ENCODE measurements at places on chromosomes 1 and 21. TPM values are rescaled to one million over a fixed set of nuclear protein-coding genes. Genes with fewer than 3 reads are reported as not detected.

Gene GJA9
- not detected for total RNA-seq

Gene LRRN2
- 1.3 TPM for total RNA-seq

DNA sequence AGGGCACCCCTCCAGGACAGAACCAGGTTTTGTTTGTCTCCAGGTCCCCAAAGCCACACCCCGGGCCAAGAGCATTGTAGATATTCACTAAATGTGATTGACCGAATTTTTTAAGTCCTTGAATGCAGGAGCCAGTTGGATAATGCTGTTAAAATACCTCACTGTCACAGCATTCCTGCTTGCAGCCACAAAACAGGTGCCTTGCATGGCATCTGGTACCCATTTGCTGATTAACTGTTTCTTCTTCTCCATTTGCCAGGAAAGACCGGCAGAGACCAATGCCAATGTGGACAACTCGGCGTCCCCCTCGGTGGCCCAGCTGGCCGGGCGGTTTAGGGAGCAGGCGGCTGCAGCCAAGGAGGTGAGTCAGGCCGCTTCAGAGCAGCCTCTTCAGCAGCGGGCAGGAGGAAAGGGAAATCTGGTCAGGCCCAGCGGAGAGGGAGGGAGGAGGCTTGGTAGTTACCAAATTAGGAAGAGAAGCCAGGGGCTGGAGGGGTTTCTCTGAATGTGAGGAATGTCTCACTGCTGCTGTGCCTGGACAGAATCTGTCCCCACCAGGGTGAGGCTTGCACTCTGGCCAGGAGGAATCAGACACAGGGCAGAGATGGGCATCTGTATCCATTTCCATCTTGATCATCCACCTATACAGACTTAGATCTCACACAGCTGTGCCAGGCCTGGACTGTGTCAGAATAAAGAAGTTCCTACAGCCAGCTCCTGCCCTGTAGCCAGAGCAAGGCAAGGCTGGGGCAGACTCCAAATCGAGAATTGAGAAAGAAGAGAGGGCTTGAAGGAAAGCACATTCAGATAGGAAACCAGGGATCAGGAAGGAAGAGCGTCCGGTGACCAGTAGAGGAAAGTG, 37.9 kb upstream of the MPZL1 start:
- no peak overlapping the region for H3K4me3 ChIP-seq
- H3K27ac ChIP-seq: peak overlapping the region; percentile 5
- H3K36me3 ChIP-seq: no peaks in the 10 kb centered on the region

DNA sequence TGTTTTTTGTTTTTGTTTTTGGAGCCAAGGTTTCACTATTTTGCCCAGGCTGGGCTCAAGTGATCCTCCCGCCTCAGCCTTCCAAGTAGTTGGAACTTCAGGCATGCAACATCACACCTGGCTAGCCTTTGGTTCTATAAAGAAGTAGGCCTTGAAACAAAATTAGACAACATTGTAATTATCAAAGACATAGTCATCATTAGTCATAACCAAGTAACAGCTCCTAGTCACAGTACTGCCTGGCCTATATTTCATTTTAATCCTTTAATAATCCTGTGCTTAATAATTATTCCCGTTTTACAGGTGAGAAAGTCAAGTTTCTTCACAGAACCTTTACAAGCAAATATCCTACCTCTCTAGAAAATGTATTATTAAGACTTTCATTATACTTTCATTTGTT, 52.3 kb upstream of the TBX15 start:
- DNase-seq: no peak
- no peaks in the 10 kb centered on the region for H3K27me3 ChIP-seq
- H3K27ac ChIP-seq: no peak overlapping the region
- H3K4me3 ChIP-seq: no peak overlapping the region
- no peaks in the 10 kb centered on the region for H3K4me1 ChIP-seq

DNA sequence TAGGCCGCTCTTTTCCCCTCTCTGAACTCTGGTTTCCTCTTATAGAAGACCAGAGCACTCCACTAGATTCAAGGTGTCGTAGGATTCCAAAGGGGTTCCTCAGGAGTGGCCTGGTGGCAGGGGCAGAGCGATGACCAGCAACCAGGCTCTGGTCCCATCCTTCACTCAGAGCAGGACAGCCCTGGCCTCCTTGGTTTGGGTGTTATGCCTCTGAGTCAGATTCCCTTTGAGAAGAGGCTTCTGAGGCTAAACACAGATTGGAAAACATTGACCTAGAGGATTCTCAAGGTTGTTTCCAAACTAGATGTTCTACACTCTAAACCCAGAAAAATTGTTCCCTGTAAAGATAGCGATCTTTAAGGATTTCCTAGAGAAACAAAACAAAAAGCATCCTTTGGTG, 49.8 kb upstream of the IKBKE start:
- H3K27me3 ChIP-seq: no peaks in the 10 kb centered on the region
- no peaks in the 10 kb centered on the region for H3K36me3 ChIP-seq

GRCh38 chr1:9404117-9404914, 111.6 kb downstream of the SPSB1 start:
- peaks cover 6% of the 10 kb centered on the region for H3K4me1 ChIP-seq
- H3K4me3 ChIP-seq: no peak overlapping the region
- H3K36me3 ChIP-seq: no peaks in the 10 kb centered on the region
- no peak overlapping the region for H3K27ac ChIP-seq
- no peak for DNase-seq

- H3K4me3 ChIP-seq: no peak overlapping the region
- H3K27me3 ChIP-seq: no peaks in the 10 kb centered on the region
- H3K36me3 ChIP-seq: no peaks in the 10 kb centered on the region
- no peak overlapping the region for H3K27ac ChIP-seq
Measured at GRCh38 chr21:44571296-44571695, 2.2 kb upstream of the KRTAP10-4 start.

- no peak for DNase-seq
- H3K36me3 ChIP-seq: no peaks in the 10 kb centered on the region
- no peaks in the 10 kb centered on the region for H3K4me1 ChIP-seq
- no peaks in the 10 kb centered on the region for H3K27me3 ChIP-seq
Measured at GRCh38 chr1:41073971-41074370, 52.4 kb upstream of the SLFNL1 start.

DNA sequence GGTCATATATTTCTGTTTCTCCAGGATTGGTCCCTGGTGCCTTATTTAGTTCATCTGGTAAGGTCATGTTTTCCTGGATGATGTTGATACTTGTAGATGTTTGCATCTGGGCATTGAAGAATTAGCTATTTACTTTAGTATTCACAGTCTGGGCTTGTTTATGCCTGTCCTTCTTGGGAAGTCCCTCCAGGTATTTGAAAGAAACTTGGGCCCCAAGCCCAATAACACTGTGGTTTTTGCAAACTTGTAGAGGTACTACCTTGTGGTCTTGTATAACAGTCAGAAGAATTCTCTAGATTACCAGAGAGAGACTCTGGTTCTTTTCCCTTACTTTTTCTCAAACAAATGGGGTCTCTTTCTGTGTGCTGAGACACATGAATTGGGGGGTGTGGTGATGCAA, 251.4 kb upstream of the B3GALT2 start:
- no peaks in the 10 kb centered on the region for H3K4me1 ChIP-seq
- H3K27ac ChIP-seq: no peak overlapping the region
- no peak overlapping the region for H3K4me3 ChIP-seq
- no peaks in the 10 kb centered on the region for H3K36me3 ChIP-seq
- H3K27me3 ChIP-seq: no peaks in the 10 kb centered on the region

Data from aorta (tissue), 5 donors.